ENCODE measurements at places on chromosomes 7 and 10.

DNA sequence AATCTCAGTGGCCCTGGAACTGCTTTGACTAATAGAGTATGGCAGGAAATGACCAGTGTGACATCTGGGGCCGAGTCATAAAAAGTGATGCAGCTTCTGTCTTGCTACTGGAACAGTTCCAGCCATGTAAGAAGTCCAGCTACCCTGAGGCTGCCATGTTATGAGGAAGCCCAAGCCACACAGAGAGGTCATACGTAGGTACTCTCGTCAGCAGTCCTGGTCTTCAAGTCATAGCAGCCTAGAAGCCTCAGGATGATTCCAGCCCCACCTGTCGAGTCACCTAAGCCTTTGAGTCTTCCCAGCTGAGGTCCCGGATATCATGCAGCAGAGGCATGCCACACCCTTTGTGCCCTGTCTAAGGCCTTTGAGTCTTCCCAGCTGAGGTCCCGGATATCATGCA is 92.1 kb downstream of the PPP1R3C start:
- DNase-seq: no peak

GRCh38 chr10:95312986-95313495 is 22.2 kb upstream of the PDLIM1 start:
- no peak for DNase-seq

DNA sequence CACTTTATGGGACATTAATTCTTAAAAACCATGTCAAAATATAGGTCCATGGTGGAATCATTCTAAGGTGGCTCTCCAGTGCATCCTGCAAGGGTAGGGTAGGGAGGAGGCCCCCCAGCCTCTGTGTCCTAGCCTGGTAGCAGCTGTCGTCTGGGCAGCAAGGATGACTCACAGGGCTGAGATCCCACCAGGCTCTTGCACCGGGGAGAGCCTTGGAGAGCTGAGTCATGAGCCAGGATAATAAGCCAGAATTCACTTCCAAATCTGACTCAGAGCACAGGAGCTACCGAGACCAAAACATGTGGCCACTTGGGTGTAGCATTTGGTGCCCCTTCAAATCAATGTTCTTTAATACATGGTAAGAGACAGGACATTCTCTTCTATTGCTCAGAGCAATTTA is 298.5 kb downstream of the NEBL start:
- peak; percentile 35 for DNase-seq

GRCh38 chr7:51647931-51648351 is 331.3 kb upstream of the COBL start:
- DNase-seq: no peak

DNA sequence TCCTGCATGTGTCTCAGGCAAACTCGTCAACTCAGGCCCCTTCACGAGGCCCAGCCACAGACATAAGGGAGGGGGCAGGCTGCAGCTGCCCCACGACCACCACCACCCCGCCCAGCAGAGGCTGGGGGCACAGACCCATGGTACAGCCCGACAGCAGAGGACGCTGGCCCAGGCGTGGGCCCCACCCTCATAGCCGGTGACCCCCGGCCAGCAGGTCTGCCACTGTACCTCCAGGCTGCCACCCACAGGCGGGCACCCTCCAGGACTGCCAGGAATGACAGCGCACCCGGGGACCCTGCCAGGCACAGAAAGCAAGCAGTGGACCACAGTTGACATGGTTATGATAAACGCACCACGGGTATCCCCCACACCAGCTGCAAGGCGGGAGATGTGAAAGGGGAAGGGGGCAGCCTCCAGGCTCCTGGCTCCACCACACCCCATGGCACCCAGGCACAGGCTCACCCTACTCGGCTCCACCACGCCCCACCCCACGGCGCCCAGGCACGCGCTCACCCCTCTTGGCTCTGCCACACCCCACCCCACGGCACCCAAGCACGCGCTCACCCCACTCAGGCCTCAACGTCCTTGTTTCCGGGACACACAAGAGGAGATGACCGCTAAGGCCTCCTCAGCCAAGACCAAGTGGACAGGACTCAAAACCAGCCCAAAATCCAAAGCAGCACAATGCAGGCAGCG is 135.9 kb downstream of the MAD1L1 start:
- no peak for DNase-seq

GRCh38 chr10:77160679-77161078 is 476.9 kb downstream of the KCNMA1 start:
- DNase-seq: peak; percentile 42

GRCh38 chr10:74086317-74086716 is 64.3 kb downstream of the AP3M1 start:
- DNase-seq: no peak

DNA sequence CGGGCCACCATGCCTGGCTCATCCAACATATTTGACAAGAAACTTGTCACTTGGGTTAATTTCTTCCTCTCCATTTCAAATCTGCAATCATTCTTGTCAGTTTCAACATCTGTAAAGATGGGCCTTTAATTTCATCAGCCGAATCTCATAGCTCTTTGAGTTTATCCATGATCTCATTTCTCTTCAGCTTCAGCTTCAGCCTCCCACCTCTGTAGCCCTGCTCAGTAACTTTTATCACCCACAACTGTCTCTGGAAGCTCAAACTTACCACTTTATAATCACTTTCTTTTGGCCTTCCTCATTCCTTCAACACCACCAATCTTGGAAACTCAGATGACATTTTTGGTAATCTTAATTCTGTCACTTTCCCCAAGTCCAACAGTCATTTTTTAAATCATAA is 83.2 kb downstream of the CPED1 start:
- DNase-seq: no peak

GRCh38 chr10:7583626-7584025 is 83.1 kb downstream of the ITIH5 start:
- no peak for DNase-seq

DNA sequence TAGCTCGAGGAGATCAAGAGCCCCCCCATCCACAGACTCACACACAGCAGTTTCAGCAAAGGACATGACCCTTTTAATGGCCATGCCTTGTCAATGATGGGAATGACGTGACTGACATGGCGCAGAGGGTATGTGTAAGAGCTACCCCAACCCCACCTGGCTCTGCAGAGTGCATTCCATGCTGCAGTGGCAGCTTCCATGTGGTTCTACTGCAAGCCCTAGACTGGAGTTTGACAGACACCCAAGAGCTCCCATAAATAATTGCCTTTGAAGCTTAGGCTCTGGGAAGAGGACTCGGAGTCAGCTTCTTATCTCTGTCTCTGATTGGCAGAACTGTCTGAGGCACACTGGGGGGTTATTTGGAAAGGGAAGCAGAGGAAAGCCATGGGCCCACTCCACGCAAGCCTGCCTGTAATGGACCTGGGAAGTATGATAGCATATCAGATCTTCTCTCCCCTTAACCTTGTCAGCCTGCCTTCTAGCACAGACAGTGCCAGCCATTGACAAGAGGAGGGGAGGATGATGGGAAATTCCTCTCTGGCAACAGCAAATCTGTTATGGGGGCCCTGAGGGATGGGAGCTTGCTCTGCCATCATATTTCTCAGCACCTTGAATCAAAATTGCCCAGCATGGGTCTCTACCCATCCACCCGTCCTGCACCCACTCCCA is 478.5 kb upstream of the PODXL start:
- DNase-seq: no peak

- no peak for DNase-seq
Measured at GRCh38 chr10:2990764-2991163, 76.6 kb upstream of the PFKP start.

DNA sequence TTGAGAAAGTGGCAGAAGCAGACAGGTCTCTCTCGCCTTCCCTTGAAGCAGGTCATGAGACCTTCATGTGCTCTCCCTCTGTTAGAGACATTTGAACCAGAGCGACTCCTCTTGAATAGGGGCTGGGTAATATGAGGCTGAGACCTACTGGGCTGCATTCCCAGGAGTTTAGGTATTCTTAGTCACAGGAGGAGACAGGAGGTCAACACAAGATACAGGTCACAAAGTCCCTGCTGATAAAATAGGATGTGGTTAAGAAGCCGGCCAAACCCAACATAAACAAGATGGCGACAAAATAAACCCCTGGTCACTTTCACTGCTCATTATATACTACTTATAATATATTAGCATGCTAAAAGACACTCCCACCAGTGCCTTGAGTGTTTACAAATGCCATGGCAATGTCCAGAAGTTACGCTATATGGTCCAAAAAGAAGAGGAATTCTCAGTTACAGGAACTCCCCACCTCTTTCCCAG is 43.5 kb upstream of the MSRB2 start:
- DNase-seq: no peak

- DNase-seq: no peak
Measured at GRCh38 chr10:23174074-23174976, 17.8 kb upstream of the PTF1A start.

DNA sequence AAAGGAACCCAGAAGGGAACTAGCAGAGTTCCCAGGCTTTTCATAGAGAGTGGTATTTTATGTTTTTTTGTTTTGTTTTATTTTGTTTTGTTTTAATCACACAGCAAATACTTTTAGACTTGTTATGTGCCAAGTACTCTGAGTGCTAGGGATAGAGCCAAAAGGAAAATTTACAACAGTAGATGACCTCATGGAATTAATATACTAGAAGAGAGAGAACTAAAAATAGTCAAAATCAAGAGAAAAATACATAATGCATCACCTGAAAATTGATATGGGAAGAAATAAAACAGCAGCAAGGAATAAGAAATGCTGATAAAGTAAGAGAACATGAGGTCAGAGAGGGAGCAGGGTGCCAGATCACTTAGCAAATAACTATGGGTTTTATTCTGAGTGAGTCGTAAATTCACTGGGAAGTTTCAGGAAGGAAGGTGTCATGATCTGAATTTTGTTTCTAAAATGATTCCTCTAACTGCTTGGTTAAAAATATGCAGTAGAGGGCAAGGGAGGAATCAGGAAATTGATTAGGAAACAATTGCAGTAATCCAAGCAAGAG is 351.0 kb downstream of the ANKRD7 start:
- no peak for DNase-seq

DNA sequence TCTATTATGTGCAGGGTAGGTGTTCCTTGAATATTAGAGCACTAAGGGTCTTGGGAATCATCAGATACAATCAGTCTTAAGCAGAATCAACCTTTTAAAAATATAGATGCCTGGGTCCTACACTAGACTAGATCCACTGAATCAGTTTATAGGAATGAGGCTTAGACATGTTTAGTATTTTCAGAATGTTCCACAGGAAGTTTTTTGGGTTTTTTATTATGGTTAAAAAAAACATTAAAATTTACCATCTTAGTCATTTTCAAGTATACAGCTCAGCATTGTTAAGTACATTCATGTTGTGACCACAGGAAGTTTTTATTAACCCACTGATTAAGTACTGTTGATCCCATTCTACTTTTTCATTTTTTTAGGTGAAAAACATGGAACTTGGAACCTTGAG is 135.7 kb downstream of the LCOR start:
- no peak for DNase-seq

GRCh38 chr7:131105799-131106680 is 221.6 kb upstream of the MKLN1 start:
- peak; percentile 89 for DNase-seq

- DNase-seq: no peak
Measured at GRCh38 chr7:28738412-28738811, 219.7 kb downstream of the TRIL start.

DNA sequence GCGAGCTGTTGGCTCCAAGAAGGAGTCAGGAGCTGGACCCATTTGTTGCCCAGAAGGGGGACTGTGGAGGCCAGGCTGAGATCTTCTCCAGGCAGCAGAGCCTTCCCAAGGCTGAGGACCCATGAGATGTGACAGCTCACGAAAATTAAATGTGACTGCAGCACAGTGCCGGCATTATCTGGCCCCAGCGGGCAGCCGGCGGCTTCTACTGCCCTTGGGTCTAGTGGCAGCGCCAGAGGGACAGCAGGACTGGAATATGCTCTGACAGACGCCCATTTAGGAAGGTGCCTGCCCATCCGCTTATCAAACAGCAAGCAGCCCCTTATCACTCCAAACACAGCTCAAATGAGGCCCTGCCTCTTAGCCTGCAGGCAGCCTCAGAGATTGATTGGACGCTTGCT is 122.9 kb upstream of the LYZL2 start:
- DNase-seq: no peak

DNA sequence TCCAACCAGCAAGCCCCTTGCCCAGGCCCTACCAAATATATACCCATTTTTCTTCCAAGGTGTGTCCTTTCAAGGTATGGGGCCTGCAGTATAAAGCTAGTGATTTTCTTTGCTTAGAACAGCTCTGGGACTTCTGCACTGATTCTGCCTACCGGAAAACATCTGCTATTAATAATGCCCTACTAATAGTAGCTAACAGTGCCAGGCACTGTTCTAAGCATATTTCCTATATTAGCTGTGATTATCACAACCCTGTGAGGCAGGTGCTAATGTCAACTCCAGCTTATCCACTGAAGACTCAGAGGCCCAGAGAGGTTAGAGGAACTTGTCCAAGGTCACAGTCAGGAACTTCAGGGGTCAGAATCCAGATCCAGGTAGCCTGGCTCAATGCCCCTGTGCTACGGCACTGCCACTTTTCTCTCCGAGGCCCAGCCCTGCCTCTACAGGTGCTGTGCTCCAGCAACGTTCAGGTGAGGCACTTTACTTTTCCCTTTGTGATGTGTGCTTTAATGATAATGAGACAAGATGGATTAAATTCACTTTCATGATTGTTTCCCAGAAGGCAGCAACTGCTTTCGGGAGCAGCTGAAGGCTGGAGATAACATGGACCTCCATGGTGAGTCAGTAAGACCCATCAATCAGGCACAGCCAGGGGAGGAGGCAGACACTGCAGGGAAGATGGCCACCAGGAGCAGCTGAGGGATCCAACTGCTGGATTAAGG is 26.7 kb downstream of the TAS2R41 start:
- no peak for DNase-seq

GRCh38 chr10:34134602-34135001 is 680.5 kb downstream of the PARD3 start:
- DNase-seq: no peak

DNA sequence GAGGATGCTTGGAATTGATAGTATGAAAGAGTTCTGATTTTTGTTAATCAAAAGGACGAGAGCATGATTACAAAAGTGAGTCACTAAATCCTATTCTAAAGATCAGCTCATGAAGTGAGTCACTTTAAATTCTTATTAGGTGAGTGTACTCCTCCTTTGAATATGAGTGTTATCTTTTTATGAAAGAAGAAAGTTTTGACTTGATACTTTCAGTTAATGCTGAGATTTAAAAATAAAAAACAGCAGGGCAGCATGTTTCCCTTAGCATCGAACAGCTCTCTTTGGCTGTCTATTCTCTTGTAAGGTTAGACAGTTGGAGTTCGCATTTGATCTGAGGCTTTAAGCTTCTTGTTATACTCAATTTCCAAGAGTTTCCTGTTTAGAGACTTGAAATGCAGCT is 222.0 kb downstream of the TWIST1 start:
- peak; percentile 11 for DNase-seq

Data from AG08396 (cell line).